ENCODE measurements at places on chromosomes 6 and 20.
A peak's percentile ranks its signal among the peaks of the same experiment; 100 is the strongest.

- DNase-seq = no peak
These were observed 16.3 kb downstream of the SAMD3 start for GRCh38 chr6:130206479-130206878.

DNA sequence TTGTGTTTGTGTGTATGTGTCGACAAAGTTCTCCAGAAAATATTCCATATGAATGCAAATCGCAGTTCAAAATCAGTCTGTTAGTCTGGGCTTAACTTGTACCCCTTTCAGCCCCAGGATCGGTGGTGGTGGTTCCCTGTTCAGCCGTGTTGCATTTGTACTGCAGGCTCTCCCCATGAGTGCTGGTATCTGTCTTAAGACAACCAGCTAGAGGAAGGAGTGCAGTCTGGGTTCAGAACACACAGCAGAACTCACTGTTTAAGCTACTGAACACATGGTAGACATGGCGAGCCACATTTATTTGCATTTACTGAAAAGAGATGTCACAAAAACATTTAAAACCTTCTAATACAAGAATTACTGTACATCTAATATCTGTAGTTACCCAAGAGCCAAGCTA, 192.1 kb downstream of the ARID1B start:
- DNase-seq = no peak

DNA sequence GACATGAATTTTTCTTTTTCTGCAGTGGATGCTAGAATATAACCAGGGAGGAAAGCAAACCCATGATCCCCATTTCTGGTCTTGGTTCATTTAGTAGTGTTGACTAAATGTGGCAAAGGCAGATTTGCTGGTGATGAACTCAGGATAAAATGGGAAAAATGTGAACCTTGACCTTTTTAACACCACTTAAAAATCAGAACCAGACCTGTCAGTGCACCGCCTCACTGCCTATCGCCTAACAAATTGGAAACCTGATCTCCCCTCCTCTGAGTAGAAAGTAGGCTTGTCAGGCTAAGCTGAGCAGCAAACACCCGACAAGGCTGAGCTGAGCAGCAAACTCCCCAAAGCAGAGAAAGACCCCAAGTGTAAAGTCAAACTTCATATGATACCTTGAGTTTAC, 254.8 kb downstream of the FOXC1 start:
- no peak for DNase-seq

GRCh38 chr20:14127514-14128223, 132.4 kb downstream of the MACROD2 start:
- no peak for DNase-seq

GRCh38 chr20:4956200-4956810, 45.0 kb downstream of the SLC23A2 start:
- peak; percentile 82 for DNase-seq

- no peak for DNase-seq
These were observed 38.7 kb downstream of the IGF2R start for GRCh38 chr6:160007611-160008010.

DNA sequence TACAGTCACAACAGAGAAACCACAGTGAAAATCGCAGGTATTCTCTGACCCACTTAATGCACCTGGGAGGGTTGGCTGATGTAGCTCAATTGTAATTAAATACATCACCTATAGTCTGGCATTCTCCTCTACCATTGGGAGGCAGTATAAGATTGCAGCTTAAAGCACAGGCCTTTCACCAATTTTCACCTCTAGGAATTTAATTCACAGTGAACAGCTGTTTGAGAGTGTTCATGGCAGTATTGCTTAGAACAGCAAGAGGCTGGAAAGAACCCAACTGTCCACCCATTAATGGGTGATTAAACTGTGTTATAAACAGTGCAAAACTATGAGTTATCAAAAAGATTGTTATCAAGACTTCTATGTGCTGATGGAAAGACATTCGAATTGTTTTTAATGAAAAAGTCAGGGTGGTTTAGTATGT, 2.0 kb downstream of the EDEM2 start:
- peak; percentile 72 for DNase-seq

GRCh38 chr6:163395122-163395830, 19.2 kb upstream of the QKI start:
- DNase-seq = no peak

GRCh38 chr20:60057123-60057865, 99.1 kb downstream of the CDH26 start:
- DNase-seq = peak; percentile 97

- DNase-seq = no peak
These were observed 131.7 kb downstream of the DNAH8 start for GRCh38 chr6:38846844-38847243.

Data from NB4 (cell line).